ENCODE measurements at places on chromosomes 3 and 15. TPM values are rescaled to one million over a fixed set of nuclear protein-coding genes. Genes with fewer than 3 reads are reported as not detected.

ZWILCH gene
- total RNA-seq, result 34.3 TPM

CCR9 gene
- total RNA-seq, result not detected

CPNE9 gene
- under 0.01 TPM for total RNA-seq

PPP1R14D gene
- total RNA-seq, result not detected

ENTPD3 gene
- under 0.01 TPM for total RNA-seq

KCNAB1 gene
- not detected for total RNA-seq

FEZF2 gene
- not detected for total RNA-seq

ZDHHC19 gene
- not detected for total RNA-seq

POPDC2 gene
- not detected for total RNA-seq

RYR3 gene
- total RNA-seq, result not detected

UBAP1L gene
- total RNA-seq, result under 0.01 TPM

ADAMTS17 gene
- total RNA-seq, result 0.30 TPM

SPINK8 gene
- not detected for total RNA-seq

IL5RA gene
- total RNA-seq, result not detected

CCR3 gene
- not detected for total RNA-seq

GOLGA8H gene
- total RNA-seq, result 0.15 TPM

WDR82 gene
- total RNA-seq, result 40.9 TPM

STRIT1 gene
- total RNA-seq, result not detected

IRAK2 gene
- total RNA-seq, result 3.0 TPM

AMIGO3 gene
- 0.50 TPM for total RNA-seq

SMAD6 gene
- total RNA-seq, result 7.1 TPM

IQCH gene
- total RNA-seq, result 1.9 TPM

GOLGA6L7 gene
- not detected for total RNA-seq

CSPG5 gene
- 0.17 TPM for total RNA-seq

CHCHD4 gene
- 19.5 TPM for total RNA-seq

COL6A5 gene
- not detected for total RNA-seq

PTH1R gene
- 0.34 TPM for total RNA-seq
